ENCODE measurements at places on chromosomes 5 and 9.

GRCh38 chr5:83517072-83517687, 45.6 kb downstream of the VCAN start:
- no peak for DNase-seq

GRCh38 chr9:91302831-91303230, 58.9 kb downstream of the AUH start:
- DNase-seq = no peak

- no peak for DNase-seq
These were observed 6.2 kb downstream of the VPS13A start for GRCh38 chr9:77183581-77183980.

- peak; percentile 92 for DNase-seq
These were observed at the start of gene CTNND2 for GRCh38 chr5:11904265-11904906. Gene CTNND2, minus strand, starts transcription at chr5:11904446. Its CDS starts 593 bp downstream, at chr5:11903853.

- DNase-seq = no peak
These were observed 12.0 kb downstream of the NDST1 start for GRCh38 chr5:150519978-150520377.

DNA sequence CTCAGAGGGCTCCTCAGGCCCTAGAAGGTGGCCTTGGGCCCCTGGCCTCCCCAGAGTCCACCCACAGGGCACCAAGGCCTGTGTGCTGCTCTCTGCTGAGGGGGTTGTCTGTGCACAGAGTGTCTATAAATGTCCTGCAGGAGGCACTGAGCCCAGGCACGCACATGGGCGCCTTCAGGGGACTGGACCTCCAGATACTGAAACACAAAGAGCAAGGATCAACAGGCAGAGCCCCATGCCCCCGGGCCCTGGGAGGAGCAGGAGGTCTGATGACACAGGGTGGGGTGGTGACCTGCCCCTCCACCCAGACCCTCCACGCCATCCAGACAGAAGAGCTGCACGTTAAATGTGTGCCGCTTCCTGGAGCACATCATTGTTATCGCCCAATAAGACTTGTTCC, 64.6 kb upstream of the SIMC1 start:
- DNase-seq = peak; percentile 52

- DNase-seq = no peak
These were observed 58.8 kb downstream of the GARNL3 start for GRCh38 chr9:127323393-127323792.

- DNase-seq = no peak
These were observed 797.3 kb downstream of the MAT2B start for GRCh38 chr5:164302533-164303235.

GRCh38 chr9:134458207-134459108, 132.2 kb downstream of the RXRA start:
- DNase-seq = no peak

- DNase-seq = no peak
These were observed 102.2 kb upstream of the PRR16 start for GRCh38 chr5:120361941-120362340.

GRCh38 chr9:133823189-133824105, 85.3 kb upstream of the SARDH start:
- DNase-seq = no peak

- DNase-seq = no peak
These were observed 443.9 kb downstream of the ZNF608 start for GRCh38 chr5:124302533-124302932.

GRCh38 chr9:134364391-134365114, 38.3 kb downstream of the RXRA start:
- DNase-seq = no peak

- DNase-seq = no peak
These were observed 1227.7 kb upstream of the WWC1 start for GRCh38 chr5:167063788-167064187.

DNA sequence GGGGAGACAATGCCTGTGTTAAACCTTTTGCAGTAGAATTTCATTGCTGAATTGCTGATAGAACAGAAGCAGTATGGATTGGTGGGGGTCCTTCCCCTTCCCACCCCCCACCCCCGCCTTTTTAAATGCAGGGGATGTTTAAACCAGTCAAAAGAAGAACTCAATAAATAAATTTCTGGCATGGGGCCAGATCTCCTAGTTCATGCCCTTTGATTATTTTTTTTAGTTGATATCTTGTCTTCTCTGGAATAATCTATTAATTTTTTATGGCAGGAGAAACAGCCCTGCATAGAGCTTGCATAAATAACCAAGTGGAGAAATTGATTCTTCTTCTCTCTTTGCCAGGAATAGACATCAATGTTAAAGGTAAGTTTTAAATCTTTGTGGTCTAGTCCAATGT, 72.8 kb downstream of the SLF1 start:
- no peak for DNase-seq

DNA sequence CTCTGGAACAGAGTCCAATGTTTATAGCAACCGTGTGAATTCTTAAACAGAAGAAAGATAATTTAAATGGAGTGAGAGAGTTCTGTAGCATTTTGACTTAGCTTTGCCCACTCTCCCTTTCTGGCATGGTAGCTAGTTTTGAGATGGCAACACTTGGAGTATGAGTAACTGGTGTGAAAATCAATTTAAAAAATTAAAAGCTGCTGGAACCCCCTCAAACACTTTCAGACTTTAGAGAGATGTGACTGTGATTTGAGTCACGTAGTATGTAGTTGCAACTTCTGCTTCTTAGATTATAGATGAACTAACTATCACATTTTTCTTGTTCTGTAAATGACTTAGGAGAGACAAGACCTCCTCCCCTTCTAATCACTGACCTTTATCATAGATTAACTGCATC, 2309.5 kb upstream of the C9orf72 start:
- no peak for DNase-seq

DNA sequence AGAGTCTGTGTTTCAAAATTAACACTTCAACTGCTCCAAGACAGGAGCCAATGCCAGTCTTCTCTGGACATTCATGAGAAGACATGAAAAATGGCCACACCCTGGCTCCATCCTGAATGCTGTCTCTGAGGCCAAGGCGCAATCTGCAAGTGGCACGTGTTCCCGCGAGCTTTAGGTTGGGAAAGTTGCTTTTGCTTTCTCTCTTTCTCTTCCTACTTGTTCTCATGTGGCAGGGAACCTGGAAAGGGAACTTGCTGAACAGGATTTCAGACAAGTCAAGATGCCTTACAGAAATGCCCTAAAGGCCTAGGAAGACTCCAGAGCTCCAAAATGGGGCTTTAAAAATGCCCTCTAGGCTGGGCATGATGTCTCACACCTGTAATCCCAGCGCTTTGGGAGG, 91.9 kb upstream of the OTULINL start:
- DNase-seq = peak; percentile 51

- DNase-seq = peak; percentile 96
These were observed 22.2 kb upstream of the CFAP157 start for GRCh38 chr9:127684576-127684975.

GRCh38 chr5:124126504-124127217, 614.7 kb downstream of the CSNK1G3 start:
- DNase-seq = no peak

DNA sequence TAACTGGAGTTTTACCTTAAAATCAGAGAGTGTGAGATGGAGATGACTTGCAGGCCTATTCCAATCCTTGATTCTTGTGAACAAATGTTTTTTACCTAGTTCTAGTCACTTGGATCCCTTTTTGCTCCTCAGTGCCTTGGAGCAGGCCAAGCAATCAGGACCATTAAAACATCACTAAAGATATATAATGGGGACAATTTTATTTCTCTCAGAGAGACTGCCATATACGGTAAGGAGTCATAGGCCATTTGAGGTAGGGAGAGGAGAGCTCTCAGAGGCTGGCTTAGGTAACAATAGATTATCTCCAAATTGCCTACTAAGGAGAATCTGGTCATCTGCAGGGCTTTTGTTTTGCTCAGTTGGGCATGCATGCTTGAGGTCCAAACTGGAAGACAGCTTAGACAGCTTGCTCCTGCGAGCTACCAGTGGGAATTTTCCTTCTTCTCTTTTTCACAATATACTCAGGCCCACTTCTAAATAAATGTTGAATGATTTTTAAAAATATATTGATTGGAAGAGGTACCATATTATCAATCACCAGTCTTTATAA, 44.0 kb downstream of the FREM1 start:
- no peak for DNase-seq

DNA sequence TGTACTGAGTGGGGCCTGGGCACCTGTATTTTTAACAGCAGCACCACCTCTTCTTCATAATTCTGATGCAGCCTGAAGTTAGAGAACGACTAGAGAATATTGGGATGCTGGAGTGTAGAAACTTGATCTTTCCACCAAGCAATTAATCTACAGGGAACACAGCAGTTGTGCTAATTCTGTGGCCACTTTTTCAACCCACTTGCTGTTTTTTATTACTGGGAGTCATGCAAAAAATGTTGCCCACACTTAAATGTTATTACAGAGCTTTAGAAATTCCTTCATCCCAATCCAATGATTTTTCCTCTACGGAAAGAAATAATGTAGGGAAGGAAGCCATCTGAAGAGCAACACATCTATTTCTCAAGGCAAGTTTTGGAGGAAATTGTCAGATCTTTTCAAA, 190.9 kb upstream of the TUT7 start:
- no peak for DNase-seq

DNA sequence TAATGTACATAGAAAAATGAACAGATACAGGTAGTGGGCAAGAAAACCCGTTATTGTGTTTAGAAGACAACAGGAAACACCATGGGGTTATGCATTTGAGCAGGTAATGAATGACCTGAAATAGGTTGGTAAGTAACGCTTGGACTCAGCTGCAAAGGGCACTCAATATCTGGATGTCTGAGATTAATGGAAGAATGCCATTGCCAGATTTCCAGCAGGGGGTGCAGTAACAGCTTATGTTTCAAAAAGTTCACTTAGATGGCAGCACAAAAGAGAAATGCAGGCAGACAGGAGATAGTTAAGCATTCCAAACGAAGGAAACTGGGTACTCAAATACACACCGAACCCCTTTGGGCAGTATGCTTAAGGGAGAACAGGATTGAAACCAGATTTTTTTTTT, 285.5 kb upstream of the VLDLR start:
- DNase-seq = no peak

DNA sequence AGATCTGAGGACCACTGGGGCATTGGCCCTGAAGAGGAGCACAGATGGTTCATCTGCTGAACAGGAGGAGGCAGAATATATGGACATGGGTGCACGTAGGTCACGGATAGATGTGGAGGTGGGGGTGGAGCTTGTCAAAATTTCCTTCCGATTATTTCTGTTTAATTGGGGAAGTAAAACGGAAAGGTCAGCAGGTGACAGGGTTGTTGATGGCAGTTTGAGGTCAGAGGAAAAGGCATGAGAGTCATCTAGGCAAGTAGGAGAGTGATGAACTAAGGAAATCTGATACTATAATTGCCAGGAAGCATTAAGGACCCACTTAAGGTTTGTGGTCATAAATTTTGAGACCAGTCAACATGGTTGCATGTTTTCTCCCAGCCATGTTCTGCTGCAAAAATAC, 8.4 kb upstream of the FAM81B start:
- DNase-seq = no peak

DNA sequence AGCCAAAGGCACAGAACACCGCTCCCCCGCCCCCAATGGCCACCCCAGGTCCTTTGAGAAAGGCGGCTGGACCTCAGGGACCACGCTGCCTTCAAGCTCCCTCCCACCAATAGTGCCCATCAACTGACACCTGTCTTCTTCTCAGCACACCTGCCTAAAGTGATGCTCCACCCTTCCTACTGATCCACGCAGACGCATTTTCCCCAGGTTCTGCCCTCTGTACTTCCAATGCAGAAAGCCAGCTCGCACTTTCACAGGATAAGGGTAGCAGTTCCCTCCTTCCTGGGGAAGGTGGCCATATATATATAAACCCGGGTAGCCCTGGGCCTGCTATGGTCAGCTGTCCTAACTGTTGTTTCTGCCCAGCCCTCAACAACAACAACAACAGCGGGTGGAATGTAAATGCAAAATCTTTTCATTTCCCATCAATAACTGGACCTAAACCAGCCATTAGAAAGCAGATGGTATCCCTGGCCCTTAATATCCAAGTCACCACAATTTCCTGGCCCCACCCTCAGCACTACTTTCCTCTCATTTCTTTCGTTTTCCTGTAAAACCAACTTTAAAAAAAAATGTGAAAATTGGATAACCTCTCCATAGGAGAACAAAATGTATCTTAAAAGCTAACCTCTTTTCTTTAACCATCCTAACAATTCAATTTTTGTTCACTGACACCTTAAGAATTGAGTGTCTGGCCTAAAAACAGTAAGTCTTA, 1.7 kb downstream of the GOLM1 start:
- DNase-seq = no peak

GRCh38 chr9:108813951-108814601, 41.7 kb downstream of the ACTL7B start:
- peak; percentile 83 for DNase-seq

GRCh38 chr5:24407466-24407865, 237.3 kb downstream of the CDH10 start:
- DNase-seq = no peak

GRCh38 chr5:134512661-134512999, 12.8 kb upstream of the JADE2 start:
- no peak for DNase-seq

GRCh38 chr9:126521089-126521488, 92.6 kb upstream of the LMX1B start:
- peak; percentile 53 for DNase-seq

DNA sequence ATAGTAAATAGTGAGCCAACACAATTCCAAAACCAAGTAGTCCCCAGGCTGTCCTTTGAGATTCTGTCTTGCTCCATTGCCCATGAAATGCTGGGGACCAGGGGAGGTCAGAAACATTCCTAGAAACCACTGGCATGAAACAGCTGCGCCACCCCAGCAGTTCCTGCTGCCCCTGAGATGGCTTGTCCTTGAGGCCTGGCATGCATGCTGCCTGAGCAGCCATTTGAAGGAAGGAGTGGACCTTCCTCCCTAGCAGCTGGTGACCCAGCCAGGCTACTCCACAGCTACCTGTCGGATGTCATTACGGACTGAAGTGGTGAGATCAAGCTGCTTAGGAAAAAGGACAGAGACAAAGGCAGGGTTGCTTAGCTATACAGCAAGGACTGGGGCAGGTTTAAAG, 260.6 kb downstream of the DENND1A start:
- DNase-seq = no peak

GRCh38 chr5:43033841-43034590, 6.1 kb downstream of the ANXA2R start:
- DNase-seq = peak; percentile 64

DNA sequence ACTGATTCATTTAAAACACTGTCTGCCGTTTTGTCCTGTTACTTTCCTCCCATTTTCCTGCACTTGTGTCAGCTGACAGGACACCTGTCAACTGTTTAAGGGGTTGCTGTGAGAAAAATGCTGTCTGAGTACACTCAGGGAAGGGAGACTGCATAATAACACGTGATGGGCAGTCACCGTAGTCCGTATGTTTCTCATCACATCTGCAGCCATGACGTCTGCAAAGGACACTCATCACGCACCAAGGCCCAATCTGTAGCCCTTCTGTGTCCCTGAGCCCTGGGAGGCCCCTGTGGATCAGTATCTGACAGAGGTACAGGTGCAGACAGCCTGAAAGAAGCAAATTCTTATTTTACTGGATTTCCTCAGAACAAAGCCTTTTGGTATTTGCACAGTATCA, 396.3 kb downstream of the YTHDC2 start:
- no peak for DNase-seq

GRCh38 chr9:88216126-88216995, 78.1 kb upstream of the SPATA31C2 start:
- DNase-seq = peak; percentile 68

Data from islet precursor cell (in vitro differentiated cells).